ENCODE measurements at places on chromosomes 2 and 18.

DNA sequence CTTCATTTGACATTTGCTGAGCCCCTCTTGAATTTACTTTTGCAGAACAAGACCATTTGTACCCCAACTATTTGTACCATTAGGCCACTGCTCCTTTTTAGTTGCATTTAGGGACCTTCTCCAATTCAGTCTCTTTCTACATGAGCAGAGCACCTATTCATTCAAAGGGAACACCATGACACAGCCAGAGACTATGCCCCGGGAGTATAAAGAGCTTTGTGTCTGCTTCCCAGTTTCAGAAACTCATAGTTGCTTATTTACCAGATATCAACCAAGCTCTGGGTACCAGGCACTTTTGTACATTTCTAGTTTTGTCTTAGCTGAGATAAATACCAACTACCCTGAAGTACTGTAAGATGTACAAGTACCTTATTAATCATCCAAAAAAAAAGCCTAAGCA is 269.1 kb upstream of the SIX3 start:
- no peak for ATAC-seq

DNA sequence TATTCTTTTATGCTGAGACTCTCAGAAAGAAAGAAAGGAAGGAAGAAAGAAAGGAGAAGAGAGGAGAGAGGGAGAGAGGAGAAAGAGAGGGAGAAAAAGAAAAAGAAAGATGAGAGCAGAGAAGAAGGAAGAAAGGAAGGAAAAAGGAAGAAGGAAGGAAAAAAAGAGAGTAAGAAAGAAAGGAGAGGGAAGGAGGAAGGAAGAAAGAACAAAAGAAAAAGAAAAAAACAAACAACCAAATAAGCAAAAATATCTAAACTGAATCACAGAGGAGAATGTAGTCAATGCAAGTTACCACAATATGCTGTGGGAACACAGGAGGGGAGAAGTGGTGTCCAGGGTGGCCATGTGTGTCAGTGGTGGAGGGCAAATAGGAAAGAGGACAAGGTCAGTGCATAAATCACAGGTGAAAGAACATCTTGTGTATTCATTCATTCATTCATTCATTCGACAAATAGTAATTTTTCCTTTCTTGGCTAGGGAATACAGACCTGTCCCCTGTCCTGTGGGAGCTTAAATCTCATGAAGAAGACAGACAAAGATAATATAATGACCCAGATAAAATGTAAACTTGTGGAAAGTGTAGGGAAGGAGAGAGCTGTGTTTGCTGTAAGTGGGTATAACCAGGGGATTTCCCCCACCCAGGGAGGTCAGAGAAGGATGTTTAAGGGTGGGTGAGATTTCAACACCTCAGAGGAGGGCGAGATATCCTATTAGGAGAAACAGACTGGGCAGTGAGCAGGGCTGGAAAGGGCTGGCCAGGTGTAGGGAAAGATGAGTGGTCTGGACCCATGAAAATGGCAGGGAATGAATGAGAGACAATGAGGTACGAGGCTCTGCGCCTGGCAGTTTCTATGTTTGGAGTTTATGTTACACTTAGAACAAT is 50.7 kb downstream of the IL1R2 start:
- ATAC-seq: no peak

- no peak for ATAC-seq
Observed at GRCh38 chr2:31226266-31226665, 7.7 kb upstream of the EHD3 start.

GRCh38 chr2:47061944-47062678 is 93.0 kb downstream of the STPG4 start:
- ATAC-seq: peak; percentile 68

- ATAC-seq: no peak
Observed at GRCh38 chr2:44186810-44187209, 18.1 kb downstream of the PPM1B start.

GRCh38 chr2:63093502-63093901 is 42.9 kb downstream of the OTX1 start:
- ATAC-seq: no peak

- peak; percentile 99 for ATAC-seq
Observed at GRCh38 chr2:39523308-39524044, 86.4 kb upstream of the MAP4K3 start.

DNA sequence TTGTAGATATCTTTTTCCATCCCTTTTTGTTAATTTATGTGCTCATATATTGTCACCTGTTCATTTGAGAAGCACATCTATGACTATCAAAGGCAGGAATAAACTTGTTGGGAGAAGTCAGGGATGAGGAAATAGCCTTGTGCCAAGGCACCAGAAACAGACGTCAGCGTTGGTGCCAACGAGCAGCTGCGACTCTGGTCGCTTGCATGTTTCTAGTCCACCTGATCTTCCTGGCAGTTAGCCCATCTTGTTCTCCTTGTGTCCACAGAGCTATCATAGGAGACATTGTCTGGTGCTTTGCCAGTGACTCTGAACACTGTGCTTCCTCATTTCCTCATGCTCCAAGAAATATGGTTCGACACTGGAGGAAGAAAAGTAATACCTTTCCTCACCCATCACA is 374.4 kb downstream of the PTPRM start:
- peak; percentile 39 for ATAC-seq
